Calu3 (cell line): ENCODE measurements at places on chromosomes 3 and 15.

DNA sequence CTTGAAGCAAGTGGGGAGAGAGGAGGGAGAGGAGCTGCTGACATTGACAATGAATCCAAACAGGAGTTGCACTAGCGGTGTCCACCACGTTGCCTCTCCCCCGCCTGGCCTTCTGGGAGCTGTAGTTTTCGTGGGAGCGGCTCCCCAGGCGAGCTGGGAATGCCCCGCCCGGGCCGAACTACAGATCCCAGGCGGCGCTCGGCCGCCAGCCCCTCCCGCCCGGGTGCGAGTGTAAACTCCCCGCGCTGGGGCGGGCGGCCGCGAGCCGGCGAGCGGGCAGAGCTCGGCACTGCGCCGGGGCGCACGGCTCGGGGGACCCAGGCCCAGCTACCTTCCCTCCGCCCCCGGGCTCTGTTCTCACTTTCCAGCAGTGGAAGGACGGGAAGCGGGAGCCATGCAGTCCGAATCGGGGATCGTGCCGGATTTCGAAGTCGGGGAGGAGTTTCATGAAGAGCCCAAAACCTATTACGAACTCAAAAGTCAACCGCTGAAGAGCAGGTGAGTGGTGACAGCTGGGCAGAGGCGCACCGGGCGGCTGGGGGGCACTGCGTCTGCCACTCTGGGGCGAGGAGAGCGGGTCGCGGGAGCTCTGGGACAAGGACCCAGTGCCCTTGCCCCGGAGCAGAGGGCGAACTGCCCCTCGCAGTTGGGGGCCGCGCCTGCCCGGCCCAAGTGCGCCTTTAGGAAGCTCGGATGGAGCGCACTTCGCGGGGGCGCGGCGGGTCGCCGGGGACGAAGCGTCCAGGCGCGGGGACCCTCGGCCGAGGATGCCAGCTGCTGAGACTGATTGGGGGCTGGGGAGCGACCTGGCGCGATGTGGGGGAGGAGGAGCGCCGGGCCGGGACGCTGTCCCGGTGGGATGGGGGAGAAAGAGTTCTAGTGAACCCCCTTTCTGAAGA, at the start of gene MITF:
Gene MITF (plus strand): TSS at position 261 of the 899 bp plus-strand sequence. CDS start 134 bp downstream, at position 395.
- no peaks in the 10 kb centered on the region for H3K4me1 ChIP-seq
- peak within 1 kb of the TSS; percentile 84 for H3K4me3 ChIP-seq
- H3K27ac ChIP-seq: peak within 1 kb of the TSS; percentile 20

GRCh38 chr3:191592105-191592504, 131.1 kb downstream of the PYDC2 start:
- no peaks in the 10 kb centered on the region for H3K27me3 ChIP-seq
- no peaks in the 10 kb centered on the region for H3K36me3 ChIP-seq
- DNase-seq: no peak
- no peak overlapping the region for H3K27ac ChIP-seq

- H3K36me3 ChIP-seq: peaks cover 9% of the 10 kb centered on the region
- H3K4me1 ChIP-seq: peaks cover 15% of the 10 kb centered on the region
- H3K27me3 ChIP-seq: peaks cover 9% of the 10 kb centered on the region
- no peak overlapping the region for H3K27ac ChIP-seq
- DNase-seq: no peak
- no peak overlapping the region for H3K4me3 ChIP-seq
These were observed 47.2 kb upstream of the SLC41A3 start for GRCh38 chr3:126130981-126131745.

DNA sequence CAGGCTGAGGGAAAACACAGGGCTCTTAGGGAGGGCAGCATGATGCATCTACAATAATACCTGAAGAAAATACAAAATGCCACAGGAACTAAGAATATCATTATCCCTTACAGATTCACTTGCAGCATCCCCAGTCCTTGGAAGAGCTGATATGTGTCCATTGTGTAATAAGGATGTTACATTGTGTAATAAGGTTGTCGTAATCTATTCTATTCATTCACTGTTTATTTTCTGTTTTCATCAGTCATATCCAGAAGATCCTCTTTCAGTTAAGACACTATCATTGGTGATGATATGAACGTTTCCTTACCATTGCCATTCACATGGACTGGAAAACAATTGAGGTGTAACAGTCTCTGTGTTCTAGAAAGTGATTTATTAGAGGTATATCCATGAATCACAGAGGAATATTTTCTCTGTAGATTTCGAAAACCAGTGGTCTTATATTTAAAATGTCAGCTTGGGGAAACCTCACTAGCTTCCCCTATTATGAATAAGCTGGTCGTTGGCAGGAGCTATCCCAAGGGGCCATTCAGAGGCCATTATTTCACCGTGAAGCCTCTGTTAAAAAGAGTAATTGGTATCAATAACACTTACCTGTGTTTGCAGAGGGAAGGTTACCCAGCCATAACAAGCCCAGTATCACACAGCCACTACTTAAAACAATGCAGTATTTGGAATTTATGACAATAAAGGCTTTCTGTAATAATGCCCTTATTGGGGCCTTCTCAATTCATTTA, 241.1 kb downstream of the ZNF385D start:
- no peak overlapping the region for H3K4me3 ChIP-seq
- H3K27ac ChIP-seq: no peak overlapping the region
- no peaks in the 10 kb centered on the region for H3K4me1 ChIP-seq
- H3K36me3 ChIP-seq: no peaks in the 10 kb centered on the region

- no peak for DNase-seq
- H3K36me3 ChIP-seq: no peaks in the 10 kb centered on the region
- H3K4me3 ChIP-seq: no peak overlapping the region
- H3K27ac ChIP-seq: no peak overlapping the region
These were observed 15.9 kb downstream of the MAPKBP1 start for GRCh38 chr15:41790169-41790568.

DNA sequence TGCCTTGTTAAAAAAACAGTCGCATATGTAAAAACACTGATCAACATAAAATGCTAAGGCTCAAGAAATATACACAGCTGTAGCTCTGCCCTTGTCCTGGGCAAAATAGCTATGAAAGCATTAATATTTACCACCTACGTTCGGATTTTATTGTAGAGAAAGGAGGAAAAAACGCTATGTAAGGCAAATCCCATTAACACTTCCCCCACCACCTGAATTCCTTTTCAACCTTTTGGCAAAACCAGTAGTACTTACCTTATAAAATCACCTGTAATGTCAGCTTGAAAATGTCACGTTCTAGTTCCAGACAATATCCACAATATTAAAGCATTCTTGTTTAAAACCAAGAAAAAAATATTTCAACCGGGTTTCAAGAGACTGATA, 3.6 kb downstream of the TRA2B start:
- peaks cover 51% of the 10 kb centered on the region for H3K4me1 ChIP-seq
- peak overlapping the region; percentile 99 for H3K27ac ChIP-seq

GRCh38 chr3:31358473-31359070, 174.2 kb upstream of the STT3B start:
- H3K27me3 ChIP-seq: no peaks in the 10 kb centered on the region
- DNase-seq: no peak
- H3K4me3 ChIP-seq: no peak overlapping the region
- no peaks in the 10 kb centered on the region for H3K4me1 ChIP-seq
- no peak overlapping the region for H3K27ac ChIP-seq
- H3K36me3 ChIP-seq: no peaks in the 10 kb centered on the region

- no peak for DNase-seq
- peaks cover 9% of the 10 kb centered on the region for H3K4me1 ChIP-seq
- peaks cover 40% of the 10 kb centered on the region for H3K27me3 ChIP-seq
These were observed 55.7 kb upstream of the PSMD6 start for GRCh38 chr3:64078966-64079365.

GRCh38 chr15:46710401-46710960, 1006.8 kb upstream of the SEMA6D start:
- no peak overlapping the region for H3K27ac ChIP-seq
- H3K27me3 ChIP-seq: no peaks in the 10 kb centered on the region
- no peak for DNase-seq
- H3K4me3 ChIP-seq: no peak overlapping the region

- no peak overlapping the region for H3K4me3 ChIP-seq
- no peaks in the 10 kb centered on the region for H3K27me3 ChIP-seq
- H3K4me1 ChIP-seq: peaks cover 24% of the 10 kb centered on the region
- H3K36me3 ChIP-seq: peaks cover 31% of the 10 kb centered on the region
These were observed 30.0 kb downstream of the PHC3 start for GRCh38 chr3:170151536-170151935.

DNA sequence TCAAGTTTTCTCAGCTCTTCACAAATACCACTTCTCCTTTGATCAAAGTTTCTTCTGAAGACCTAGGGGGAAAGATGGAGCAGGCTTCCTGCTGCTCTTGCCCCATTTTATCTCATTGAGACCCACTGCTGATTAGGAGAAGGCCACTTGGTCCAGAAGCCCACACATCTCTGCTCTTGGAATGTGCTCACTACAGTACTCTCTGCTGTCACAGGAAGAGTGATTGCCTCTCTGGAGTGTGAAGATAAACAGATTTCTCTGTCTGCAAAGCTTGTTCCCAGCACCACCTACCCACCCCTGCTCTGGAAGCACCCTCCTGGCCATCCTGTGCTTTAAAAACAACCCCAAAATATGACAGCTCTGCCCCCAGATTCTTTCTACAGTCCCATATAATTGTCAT, 41.3 kb upstream of the PRTG start:
- H3K36me3 ChIP-seq: no peaks in the 10 kb centered on the region
- H3K4me1 ChIP-seq: no peaks in the 10 kb centered on the region
- H3K27ac ChIP-seq: no peak overlapping the region
- H3K4me3 ChIP-seq: no peak overlapping the region
- no peak for DNase-seq
- peaks cover 29% of the 10 kb centered on the region for H3K27me3 ChIP-seq

- peaks cover 30% of the 10 kb centered on the region for H3K4me1 ChIP-seq
- no peak for DNase-seq
- H3K4me3 ChIP-seq: no peak overlapping the region
- H3K36me3 ChIP-seq: no peaks in the 10 kb centered on the region
These were observed 12.9 kb downstream of the ALPK3 start for GRCh38 chr15:84830036-84830435.

- no peaks in the 10 kb centered on the region for H3K27me3 ChIP-seq
- peak; percentile 9 for DNase-seq
- H3K27ac ChIP-seq: no peak overlapping the region
- no peaks in the 10 kb centered on the region for H3K4me1 ChIP-seq
- no peaks in the 10 kb centered on the region for H3K36me3 ChIP-seq
These were observed 12.7 kb upstream of the CFAP91 start for GRCh38 chr3:119690043-119690656.

DNA sequence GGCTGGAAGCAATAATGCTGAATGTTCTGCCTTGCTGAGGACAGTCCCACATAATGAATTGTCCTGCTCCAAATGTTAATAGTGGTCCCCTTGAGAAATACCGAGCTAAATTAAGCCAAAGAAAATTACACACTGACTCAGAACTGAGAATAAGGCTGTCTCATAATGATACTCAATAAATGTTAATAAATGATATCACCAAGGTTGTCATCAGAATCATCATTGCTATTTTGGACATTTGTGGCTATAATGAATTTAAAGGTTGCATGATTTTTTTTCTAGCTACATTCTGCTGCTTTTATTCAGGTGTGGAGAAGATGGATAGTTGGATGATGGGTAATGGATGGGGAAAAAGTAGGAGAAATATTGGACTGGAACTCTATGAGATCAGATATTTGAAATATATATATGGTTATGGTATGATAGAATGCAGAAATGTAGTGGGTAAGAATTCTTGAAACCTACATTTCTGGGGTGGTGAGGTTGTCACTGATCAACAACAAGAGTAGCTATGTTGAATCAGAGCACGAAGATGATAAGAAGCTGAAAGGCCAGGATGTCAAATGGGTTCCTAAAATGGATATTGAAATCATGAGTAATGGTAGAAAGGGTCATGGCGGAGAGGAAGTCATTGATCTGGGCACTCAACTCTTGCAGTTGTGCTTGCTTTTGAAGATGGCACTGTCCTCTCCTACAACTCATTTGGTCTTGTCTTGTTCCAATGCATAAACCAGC, 12.8 kb downstream of the CHST2 start:
- H3K27me3 ChIP-seq: peaks cover 74% of the 10 kb centered on the region
- H3K27ac ChIP-seq: no peak overlapping the region
- no peaks in the 10 kb centered on the region for H3K36me3 ChIP-seq
- DNase-seq: no peak
- no peak overlapping the region for H3K4me3 ChIP-seq
- peaks cover 15% of the 10 kb centered on the region for H3K4me1 ChIP-seq

DNA sequence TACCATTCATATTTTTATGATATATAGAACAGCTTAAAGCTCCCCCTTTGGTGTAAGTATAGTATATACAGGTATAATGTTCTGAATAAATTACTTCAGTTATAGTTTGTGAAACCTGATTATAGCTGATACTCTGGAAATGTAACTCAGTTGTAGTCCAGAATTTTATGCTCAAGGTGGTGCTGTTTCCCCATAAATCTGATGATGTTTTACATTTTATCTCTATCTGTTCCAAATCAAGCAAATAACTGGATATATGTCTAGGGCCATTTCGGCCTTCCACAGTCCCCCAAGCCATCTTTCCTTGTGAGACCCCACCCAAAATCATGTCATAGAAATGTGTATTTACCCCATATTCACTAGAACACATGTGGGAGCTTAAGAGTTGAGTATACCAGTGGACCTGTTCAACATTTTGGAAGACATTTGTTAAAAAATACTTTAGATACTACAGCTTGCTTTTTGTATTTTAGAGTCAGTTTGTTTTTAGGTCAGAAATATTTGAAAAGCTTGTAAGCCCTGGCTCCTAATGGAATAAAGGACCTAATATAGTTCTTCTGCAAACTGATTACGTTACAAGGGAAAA, 107.1 kb downstream of the ATG7 start:
- H3K36me3 ChIP-seq: no peaks in the 10 kb centered on the region
- H3K27me3 ChIP-seq: no peaks in the 10 kb centered on the region
- no peaks in the 10 kb centered on the region for H3K4me1 ChIP-seq
- no peak overlapping the region for H3K4me3 ChIP-seq

DNA sequence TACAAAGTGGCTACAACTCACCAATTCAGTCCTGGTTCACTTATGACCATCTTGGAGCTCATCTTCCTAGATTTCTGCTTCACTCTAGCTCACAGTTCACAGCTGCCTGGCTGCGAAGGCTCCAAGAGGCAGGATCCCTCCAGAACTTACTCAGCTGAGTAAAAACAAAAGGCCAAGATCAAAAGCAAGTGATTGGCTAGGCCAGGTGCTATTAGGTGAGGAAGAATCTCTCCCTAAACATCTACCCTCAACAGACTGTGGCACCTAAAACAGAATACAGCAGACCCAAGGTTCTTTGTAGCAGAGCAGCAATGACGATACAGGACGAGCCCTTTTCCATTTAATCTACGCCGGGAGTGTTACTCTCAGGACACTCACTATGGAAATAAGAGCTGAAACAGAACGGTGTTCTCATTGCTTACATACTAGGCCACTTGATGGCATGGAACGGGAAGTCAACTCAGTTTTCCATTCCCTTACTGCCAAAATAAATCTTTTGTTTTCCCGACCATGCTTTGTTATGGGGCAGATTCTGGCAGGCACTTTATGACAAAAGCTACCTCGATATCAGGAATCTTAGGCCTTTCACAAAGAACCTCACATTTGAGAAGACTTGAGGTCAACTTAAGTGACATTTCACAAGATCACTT, 901 bp downstream of the ICE2 start:
- H3K27me3 ChIP-seq: no peaks in the 10 kb centered on the region
- H3K4me1 ChIP-seq: peaks cover 48% of the 10 kb centered on the region
- H3K36me3 ChIP-seq: peaks cover 33% of the 10 kb centered on the region
- H3K4me3 ChIP-seq: peak overlapping the region; percentile 98
- peak overlapping the region; percentile 97 for H3K27ac ChIP-seq
- no peak for DNase-seq

GRCh38 chr3:125437631-125438435, 62.7 kb upstream of the ZNF148 start:
- H3K27ac ChIP-seq: no peak overlapping the region
- no peaks in the 10 kb centered on the region for H3K36me3 ChIP-seq
- DNase-seq: peak; percentile 73
